ENCODE measurements at places on chromosomes 4 and X.

DNA sequence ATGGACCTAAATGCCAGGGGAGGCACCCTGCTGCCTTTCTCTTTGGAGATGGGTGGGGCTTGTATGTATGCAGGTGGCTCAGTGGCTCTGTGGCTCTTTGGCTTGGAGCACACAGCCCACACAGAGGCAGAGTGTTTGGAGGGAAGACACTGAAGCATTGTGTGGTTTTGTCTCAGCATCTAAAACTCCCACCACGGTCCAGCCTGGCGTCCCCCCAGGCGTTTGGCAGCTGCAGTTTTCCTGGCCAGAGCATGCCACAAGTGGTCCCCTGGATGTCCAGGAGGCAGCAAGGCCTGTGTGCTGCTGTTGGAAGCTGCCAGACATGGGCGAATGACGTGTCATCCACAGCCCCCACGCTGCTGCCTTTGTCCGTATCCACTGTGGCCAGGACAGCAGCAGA is 32.2 kb upstream of the PSAPL1 start:
- DNase-seq = no peak

DNA sequence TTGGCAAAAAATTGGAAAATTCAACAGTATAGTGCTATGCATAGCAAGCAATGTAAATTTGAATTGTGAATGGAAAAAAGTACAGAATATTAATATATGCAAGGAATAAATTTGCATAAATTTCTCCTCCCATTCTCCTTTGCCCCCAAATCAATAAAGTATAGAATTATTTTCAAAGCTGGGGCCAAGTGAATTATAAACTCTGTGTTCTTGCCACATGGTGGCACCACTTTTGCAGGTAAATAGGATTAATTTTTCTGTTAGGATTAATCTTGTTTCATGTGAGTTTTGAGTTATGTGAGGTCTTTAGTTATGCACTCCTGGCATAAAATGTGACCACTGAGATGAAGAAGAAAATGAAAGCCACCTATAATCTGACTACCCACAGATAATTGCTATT is 19.9 kb downstream of the COPS4 start:
- DNase-seq = peak; percentile 41

DNA sequence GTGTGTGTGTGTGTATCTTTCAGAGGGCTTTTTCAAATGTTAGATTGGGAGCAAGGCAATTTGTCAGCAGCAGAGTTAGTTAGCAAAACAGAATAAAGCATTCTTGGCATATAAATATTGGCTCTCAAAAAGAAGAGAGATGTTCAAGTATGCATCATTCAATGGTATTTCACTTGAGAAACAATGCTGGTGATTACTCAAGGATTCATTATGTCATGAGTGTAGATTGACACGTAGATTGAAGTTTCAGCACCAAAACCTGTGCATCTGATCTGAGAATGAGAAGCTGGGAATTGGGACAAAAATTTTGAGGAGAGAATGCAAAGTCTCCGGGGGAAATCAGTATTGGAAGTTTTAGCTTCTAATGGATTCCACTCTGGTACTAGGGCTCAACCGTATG is 241.4 kb downstream of the FRMPD4 start:
- peak; percentile 28 for DNase-seq

GRCh38 chrX:154123241-154124219 is 20.5 kb upstream of the OPN1LW start:
- DNase-seq = no peak

DNA sequence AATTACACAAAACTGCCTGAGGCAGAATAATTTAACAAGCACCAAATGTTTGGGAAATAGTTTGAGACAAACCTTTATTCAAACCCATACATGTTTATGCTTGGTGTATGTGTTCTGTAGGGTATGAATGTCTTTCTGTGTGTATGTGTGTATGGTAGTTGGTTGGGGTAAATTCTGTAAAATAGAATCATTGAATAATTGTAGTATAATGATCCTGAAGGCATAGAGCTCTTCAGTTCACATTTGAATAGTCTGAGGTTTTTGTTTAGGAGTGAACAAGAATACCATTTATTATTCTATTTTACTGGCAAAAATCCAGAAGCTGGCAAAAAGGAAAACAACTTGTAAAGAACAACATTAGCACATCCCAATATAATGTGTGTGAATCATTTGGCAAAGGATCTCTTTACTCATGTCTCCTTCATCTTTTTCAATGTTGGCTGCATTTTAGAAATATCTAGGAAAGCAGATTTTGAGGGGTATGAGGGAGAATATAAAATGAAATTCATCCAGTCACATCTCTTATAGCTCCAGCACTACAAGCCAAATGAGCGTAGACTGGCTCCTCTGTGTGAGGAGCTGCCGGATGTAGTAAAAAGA is 360.0 kb downstream of the CHIC1 start:
- peak; percentile 59 for DNase-seq

- DNase-seq = peak; percentile 12
These were observed 177.8 kb upstream of the DKK2 start for GRCh38 chr4:107213880-107214279.
